ENCODE measurements at places on chromosomes 1 and 21.

DNA sequence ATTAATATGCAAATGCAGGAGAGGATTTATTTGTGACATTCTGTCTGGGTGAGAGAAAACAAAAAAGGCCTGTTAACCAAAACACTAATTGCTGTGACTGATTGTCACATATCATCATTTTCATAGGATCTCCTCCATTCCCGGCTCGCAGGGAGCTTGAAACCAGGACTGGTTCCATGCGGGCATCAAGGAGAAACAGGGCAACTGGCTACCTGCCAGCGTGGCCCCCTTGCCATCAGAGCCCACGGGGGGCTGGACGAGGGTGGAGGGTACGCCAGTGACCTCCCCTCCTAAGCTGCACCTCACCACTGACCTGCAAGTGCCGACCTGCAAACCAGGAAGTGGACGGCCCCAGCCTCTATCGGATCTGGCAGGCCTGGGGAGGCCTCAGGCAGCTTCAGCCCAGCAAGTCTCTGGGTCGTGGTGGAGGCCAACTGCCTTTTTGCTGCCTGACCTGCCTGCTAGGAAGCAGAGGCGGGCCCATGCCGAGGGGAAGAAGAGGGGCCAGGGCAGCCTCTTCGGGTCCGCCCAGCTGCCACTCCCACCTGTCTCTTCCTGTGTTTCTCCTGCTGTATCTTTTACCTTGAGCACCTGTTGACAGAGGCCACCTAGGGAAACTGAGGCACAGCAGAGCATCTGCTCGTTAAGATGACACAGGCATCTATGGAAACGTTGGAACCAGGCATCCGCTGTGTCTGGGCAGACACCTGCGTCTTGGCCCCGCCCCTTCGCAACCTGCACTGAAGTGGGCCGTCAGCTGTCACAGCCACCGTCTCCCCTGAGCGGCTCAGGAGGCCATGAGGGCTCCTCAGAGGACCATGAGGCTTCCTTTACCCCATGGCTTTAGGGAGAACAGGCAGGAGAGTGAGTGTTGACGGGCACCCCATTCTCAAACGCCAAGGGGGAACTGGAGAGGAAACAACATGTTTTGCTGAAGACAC lies 74.8 kb downstream of the CASZ1 start:
- no peak for DNase-seq

GRCh38 chr1:76287917-76288316 lies 213.4 kb downstream of the ST6GALNAC3 start:
- DNase-seq: no peak

- no peak for DNase-seq
These were observed 9.9 kb downstream of the WNT9A start for GRCh38 chr1:227937838-227938145.

DNA sequence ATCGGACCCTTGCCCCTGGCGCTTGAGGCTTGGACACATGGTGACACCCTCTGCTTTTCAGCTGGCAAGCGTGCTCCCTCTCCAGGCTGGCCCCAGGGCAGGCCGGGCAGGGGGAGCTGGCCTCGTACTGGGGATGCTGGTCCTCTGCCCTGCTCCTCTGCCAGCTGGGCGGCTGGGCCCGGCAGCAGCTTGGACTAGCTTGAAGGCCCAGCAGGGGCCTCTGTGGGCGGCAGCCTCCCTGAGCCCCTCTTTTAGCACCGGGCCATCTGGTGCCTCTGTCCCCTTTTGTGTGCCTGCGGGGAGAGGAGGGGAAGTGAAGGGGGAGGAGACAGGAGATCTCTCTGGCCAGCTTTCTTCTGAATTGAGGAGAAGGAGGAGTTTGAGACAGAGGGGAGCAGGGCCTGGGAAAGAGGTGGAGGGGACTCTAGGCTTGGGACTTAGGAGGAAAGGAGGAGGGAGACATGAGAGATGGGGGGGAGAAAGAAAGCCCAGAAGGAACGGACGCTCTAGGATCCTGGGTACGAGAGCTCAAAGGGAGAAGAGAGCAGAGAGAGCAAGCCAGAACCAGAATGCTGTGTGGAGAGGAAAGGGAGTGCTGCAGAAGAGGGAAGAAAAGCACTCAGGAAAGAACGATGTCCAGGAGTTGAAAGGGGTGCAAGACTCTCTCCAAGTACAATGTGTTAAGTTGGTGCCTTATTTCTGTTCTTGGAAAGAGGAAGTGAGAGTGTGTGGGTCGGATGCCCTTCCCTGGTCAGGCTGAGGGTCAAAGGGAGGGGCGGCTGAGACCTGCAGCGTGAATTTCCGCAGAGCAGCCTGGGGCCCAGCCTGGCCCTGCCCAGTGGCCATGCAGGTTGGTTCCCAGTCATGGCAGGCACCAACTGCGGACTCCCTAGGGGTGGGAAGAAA lies 40.3 kb downstream of the IER5 start:
- DNase-seq: no peak

DNA sequence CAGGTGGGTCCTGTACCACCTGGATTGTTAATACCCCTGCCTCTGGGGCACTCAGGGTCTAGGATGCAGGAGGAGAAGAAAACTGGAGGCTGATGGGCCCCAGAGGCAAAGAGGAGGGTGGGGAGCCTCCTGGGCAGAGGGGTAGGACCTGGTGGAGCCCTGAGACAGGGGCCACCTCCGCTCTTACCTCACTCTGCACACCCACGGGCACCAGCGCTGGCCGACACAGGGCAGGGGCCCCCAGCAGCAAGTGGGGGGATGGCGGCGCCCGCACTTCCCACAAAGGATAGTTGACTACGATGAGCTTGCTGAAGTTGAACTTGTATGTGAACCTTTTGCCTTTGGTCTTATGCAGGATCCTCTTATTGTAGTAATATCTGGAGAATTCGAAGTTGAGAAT lies 1.1 kb downstream of the ETV3L start:
- no peak for DNase-seq
